Stimulated activated CD4-positive, alpha-beta T cell treated with anti-CD3 and anti-CD28 coated beads, Interleukin-15, amount 100 ng/mL, for 48 hours (primary cell): ENCODE measurements at places on chromosomes 3 and 15.

GRCh38 chr3:122921791-122922651 lies 105.5 kb downstream of the SEMA5B start:
- peak; percentile 42 for DNase-seq

DNA sequence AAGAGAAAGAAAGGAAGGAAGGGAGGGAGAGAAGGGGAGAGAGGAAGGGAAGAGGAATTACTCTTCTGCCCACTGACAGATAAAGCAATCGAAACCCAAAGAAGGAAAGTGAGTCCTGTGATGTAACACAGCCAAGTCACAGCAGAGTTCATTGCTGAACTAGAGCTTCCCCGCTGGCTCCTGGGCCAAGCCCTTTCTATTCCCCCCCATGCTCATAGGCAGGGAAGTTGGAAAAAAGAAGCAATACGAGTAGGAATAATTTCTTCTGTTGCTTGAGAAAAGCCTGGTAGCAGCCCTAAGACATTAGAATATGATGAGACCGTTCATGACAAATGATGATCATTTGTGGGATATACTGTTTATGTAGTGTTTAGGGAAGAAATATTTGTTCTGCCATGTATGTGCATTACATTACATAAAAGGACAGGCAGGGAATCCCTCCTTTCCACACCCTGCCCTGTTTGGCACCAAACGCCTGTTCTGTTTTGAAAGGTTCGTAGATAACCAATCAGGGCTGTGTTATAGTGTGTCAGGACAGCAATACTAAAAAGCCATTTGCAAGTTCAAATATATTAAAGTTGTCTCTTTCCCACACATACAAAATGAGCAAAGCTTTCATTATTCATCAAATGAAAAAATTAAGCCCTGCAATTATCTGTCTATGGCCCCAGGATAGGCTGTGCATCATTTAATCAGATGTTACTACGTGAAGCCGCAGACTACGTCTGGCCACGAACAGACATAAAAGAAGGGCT lies 111.0 kb upstream of the TRPM1 start:
- DNase-seq, result no peak

DNA sequence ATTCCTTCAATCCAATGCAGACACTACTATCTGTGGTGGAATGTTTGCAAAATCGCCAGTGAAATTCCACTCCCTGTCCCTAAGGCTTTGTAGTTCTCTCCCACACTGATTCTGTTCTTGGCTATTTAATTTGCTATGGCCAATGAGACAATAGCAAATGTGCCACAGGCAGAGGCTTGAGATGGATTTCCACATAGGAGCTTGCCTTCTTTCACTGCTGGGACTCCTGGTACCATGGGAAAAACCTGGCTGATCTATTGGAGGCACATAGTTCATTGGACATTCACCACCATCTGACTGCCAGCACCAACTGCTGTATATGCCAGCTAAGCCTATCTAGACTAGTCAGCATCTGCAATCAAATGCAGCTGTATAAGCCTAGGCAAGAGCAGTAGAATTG lies 103.8 kb downstream of the NR1D2 start:
- no peak for DNase-seq

DNA sequence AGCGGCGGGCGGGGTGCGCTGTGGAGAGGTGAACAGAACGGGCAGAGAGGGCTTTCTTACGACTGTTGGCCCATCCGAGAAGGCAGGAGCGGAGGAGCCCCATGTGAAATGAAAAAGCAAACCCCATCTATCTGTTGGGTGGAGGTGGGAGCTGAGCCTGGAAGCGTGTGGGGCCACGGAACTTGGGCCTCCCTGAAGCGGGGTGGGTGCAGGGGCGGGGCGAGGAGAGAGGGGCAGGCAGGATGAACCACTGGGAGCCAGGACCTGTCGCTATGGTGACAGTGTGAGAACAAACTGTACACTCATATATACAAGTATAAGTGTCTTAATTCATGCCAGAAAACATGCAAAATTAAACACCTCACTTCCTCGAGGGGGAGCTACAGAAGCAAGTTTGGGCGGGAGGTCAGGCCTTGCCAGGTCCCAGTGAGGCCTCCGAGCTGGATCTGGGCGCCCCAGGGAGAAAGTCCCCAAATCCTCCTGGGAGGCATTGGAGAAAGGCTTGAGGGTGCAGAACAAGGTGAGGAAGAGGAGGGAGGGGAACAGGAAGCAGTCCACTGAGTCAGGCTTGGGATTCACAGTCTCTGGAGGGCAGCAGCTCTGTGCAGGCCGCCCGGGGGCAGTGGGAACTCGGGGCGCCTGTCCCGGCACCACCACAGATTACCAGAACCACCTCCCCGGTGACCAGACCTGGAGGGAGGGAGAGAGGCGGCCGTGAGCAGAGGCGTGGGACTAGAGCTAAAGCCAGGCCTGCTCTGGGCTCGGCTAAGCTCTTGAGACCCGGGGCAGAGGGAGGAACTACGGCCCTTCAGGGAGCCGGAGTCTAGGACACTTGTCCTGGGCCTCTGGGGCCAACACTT lies 34.8 kb downstream of the RBPMS2 start:
- no peak for DNase-seq

DNA sequence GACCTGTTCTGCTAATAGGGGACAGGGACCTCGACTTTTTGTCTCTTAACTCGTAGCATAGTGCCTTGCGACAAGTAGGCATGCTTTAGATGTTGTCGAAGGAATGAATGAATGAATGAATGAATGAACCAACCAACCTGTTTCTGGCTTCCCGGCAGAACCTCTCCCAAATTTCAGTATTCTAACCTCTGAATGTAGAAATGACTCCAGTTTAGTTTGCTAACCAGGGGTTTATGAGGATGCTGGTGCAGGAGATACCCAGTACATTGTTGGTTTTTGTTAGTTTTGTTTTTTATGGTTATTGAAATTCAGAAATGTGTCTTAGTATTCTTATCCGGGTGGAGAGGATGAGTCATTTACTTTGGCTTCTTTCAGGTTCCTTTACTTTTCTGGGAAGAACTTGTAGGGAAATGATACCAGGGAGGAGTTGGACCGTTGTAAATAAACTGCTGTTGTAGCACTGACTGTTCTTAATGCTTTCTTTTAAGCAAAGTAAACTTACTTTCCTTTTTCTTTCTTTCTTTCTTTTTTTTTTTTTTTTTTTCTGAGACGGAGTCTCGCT lies 29.6 kb upstream of the EHHADH start:
- no peak for DNase-seq

DNA sequence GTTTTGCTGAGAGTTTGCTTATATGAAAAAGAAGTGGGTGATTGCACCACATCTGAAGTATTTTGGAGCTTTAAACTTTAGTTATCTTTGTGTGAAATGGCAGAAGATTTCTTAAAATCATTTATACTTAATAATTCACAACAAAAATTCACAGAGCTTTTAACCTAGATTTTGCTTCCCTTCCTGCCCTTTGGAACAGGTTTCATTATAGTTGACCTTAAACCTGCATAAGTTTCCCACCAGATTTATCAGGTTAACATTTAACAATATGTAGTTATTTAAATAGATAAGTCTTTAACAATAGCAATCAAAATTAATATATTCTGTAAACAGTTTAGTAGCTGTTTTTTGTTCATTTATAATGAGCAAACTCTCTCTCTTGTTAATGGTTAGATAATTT lies 30.3 kb downstream of the CADM2 start:
- no peak for DNase-seq

DNA sequence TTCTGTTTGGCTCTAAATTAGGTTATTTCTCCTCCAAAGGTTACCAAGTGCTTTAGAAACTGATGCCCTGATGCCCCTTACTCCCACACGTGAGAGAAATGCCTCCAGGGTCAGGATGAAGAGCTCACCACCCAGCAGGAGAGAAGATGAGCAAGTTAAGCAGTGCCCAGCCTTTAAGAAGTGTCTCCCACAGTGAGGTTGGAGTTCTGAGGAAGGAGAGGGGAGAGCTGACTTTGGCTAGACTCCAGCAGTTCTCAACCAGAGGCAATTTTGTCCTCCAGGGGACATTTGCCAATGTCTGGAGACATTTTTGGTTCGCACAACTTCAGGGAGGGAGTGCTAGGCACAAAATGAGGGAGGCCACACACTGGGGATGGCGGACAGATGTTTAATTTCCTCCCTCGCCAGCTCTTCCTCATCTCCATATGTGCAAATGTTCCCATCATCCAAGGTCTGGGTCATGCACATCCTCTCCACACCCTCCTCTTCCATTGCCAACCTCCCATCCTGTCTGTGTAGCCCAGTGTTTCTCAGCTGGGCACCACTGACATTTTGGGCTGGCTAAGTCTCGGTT lies 50.6 kb upstream of the SLC7A14 start:
- DNase-seq, result no peak

DNA sequence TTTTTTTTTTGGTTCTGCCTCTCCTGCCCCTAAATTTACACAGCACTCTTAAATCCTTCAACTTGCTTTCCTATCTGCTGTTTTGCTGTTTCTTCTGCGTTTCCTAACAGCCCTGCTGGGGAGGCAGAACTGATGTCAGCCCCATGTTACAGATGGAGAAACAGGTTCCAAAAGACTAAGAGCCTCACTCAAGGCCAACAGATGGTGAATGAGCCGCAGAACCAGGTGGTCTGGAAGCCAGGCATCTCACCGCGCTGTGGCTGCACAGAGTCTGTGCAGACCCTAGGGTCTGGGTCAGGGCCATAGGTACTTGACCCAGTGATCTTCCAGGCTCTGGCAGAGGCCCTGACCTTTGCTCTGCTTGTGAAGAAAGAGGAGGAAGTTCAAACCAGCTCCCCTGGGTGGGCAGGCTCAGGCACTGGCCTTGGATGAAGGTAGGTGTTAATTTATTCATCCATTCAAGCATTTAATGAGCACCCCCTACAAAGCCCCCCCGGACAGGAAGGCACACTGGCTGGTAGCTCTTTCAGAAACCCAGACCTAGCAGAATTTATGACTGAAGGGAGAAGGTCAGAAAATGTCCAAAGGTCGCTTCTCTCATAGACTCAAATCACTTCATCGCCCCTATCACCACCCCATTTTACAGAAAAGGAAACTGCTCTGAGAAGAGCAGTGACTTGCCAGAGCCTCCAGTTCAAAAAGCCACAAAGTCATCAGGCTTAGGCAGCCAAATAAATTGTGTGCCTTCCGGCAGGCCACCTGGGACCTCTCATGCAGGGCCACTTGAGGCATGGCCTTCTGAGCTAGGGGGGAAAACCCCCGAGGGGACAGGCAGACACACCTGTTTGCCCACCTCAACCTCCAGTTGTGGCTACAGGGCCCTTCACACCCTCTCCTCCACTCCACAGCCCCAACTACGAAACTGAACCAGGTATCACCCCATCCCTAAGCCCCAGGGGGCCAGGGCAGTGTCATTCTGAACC lies 2.7 kb downstream of the CHDH start:
- no peak for DNase-seq

DNA sequence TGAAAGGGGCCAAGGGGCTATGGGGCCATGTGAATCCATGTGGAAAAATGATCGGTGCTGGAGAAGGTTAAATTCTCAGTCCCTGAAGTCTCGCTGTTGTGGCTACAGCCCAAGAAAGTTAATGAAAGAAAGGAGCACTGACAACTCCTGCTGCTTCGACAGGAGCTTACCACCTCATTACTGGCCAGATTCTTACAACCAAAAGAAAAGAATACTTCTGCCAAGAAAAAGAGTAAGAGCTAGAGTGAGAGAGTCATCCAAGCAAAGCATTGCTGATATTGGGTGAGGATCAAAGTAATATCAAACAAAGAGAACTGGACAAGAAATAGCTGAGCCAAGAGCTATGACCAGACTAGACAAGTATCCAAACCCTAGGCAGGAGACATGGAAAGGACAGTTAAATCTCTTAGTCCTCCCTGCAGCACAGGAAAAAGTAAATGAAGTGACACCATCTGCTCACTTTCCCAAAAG lies 348.4 kb upstream of the PLSCR5 start:
- DNase-seq, result no peak

DNA sequence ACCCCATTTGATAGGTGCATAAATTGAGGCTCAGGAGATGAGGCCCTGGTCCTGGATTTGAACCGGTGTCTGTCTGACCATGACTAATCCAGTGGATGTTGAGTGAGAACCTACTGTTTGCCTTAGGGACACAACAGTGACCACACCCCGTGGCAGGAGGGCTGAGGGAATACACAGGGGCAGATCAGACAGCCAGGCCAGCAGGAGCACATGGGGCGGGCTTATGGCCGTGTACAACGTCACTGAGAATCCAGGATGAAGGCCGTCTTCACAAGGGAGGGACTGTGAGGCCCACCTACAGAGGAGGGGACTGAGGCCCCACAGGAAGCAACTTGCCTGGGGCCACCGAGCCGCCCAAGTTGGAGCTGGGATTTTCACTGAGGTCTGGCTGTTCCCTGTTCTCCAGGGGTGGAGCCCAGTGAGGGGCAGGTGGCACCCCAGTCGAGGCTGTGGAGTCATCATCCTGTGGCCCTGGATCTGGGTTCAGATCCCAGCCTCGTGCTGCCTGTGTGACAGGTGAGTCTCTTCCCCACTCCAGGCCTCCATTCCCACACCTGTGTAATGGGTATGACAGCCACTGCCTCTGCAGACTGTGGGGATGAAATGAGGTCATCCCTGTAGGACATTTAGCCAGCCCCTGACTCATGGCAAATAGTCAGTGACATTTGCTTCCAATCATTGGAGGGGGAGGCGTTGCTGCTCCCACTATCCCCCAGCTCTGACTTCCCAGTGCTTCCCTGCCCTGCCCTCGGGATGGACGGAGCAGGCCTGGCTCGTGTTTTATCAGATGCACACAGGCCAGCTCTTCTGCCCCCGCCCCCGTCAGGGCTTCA lies 6.3 kb upstream of the PLXND1 start:
- no peak for DNase-seq

- no peak for DNase-seq
Measured at GRCh38 chr3:70911719-70912118, 599.3 kb upstream of the MDFIC2 start.

DNA sequence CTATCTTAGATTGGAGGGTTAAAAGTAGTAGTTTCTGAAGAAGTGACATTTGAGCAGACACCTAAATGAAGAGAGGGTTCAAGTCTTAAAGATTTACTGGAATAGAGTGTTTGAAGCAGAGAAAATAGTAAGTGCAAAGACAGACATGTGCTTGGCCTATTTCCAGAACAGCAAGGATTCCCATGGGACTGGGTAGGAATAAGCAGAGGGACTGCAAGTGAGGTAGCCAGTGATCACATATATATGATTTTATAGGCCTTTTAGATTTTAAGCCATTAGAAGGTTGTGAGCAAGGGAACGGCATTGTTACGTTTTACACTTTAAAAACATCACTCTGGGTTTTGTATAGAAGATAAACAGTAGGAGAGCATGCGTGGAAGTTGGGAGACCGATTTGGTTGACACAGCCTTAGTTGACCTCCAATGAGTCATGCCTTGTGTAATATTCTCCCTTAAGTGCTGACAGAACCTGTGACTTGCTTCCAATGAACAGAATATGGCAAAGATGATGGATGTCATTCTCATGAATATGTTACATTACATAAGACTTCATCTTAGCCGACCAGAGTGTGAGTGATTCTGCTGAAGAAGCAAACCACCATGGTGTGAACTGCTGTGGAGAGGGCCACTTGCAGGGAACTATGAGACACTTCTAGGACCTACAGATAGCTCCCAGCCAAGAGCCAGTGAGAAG lies 37.1 kb upstream of the SLC4A7 start:
- DNase-seq, result no peak

DNA sequence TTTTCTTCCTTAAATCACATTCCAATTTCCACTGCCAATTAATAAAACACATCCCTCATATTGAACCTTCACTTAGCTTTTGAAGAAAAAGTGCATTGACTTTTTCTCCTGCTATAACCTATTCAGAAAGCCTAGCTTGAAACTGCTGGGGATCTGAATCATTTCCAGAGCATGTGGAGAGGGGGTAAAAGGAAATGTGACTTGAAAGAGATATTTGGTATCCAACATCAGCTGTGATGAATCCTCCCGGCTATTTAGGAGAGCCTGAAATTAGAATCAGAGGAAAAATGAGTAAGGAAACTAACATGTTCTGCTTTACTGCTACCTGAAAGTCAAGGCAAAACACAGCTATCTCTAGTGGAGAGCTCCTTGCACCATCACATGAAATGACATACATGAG lies 2.6 kb upstream of the GNB5 start:
- DNase-seq, result no peak
